ENCODE measurements at places on chromosomes 7 and 10.

GRCh38 chr7:119664601-119665000 is 608.4 kb upstream of the KCND2 start:
- DNase-seq, result no peak

GRCh38 chr7:33452805-33453502 is 323.6 kb downstream of the BBS9 start:
- no peak for DNase-seq

- DNase-seq, result no peak
These were observed 14.5 kb downstream of the MEST start for GRCh38 chr7:130506358-130506757.

- DNase-seq, result no peak
These were observed 50.7 kb downstream of the VIM start for GRCh38 chr10:17278607-17279240.

DNA sequence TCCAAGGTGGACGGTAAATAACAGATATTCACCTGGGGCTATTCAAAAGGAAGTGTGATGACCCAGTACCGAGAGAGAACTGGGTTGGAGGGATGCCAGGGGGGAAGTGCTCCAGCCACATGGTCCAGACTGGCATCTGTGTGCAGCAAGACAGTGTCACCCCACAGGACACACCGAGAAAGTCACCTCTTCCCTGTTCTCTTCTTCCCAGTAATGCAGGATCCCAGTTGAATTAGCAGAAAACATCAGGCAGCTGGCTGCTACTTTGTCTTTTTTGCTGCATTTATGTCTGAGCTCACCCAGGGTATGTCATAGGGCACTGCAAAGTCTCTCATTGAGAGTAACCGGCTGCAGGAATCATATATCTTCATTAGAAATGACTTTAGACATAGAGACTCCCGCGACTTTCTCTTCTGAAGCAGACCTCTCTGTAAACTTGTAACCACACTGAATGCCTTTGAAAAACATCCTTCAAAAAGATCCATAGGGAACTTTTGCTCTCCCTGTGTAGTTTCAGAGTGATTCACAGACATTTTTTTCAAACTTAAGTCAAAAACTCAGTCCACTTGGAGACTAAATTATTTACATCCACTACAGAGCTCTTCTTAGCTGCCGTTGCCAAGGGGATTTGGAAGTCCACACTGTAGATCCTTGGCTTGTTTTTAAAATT is 609.0 kb upstream of the DPP6 start:
- DNase-seq, result no peak
